Mammary epithelial cell (primary cell): ENCODE measurements at places on chromosomes 5 and 9.

DNA sequence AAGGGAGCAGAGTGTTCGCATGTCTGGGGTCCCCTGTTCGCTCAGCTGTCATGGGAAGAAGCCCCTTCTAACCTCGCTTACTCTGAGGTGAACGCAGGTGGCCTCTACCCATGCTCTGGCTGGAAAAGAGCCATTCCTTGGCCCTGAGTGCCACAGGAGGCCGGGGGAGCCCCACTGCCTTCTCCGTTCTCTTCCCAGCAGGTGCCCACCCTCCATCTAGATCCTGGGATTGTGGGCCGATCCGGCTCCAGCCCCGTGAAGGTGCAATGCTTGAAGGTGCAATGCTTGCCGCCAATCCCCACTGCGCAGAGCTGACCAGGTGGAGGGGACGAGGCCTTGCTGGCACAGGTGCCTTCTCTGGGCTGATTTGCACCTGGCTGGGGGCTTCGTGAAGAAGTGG is 95.4 kb downstream of the MRPL36 start:
- DNase-seq = no peak

GRCh38 chr9:115211413-115212124 is 93.6 kb upstream of the TNC start:
- DNase-seq = no peak

- peak; percentile 6 for DNase-seq
Measured at GRCh38 chr9:108397286-108397685, 458.5 kb downstream of the ACTL7B start.

DNA sequence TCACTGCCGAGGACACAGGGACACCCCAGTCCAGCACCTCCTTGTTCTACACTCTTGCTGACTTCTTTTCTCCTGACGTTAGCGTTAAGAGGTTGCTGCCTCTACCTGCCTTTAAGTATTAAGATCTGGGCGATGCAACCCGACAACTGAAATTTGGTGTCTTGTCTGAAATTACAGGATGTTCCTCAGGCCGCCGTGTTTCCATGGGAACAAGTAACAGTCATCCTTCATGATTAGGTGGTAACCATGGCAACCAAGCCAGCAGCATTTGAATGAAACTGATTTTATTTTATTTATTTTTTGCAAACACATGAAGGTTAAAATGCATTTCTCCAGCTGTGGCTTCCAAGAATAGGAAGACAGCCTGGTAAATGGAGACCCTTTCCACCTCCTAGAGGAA is 20.8 kb downstream of the DAB2IP start:
- no peak for DNase-seq

GRCh38 chr9:893843-894420 is 52.4 kb downstream of the DMRT1 start:
- DNase-seq = peak; percentile 54

- no peak for DNase-seq
Measured at GRCh38 chr9:123658792-123659191, 271.1 kb downstream of the DENND1A start.

- peak; percentile 67 for DNase-seq
Measured at GRCh38 chr9:115158661-115159481, 40.9 kb upstream of the TNC start.

DNA sequence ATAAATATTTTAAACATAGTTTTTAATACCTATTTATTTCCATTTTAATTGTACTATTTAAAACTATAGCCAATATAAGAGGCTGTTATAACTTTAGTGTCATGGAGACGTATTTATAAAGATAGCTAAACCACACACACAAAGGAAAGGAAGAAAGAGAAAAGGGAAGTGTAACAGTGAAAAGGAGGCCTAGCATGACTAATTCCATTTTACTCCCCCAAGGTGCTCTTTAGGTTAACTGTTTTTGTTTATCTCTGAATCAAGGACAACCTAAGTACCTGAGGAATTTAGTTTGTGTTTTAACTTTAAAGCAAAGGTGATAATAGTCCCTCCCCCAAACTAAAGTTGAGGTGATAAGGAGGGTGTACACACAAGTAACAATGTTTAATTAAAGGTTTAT is 1188.9 kb upstream of the C9orf72 start:
- no peak for DNase-seq

DNA sequence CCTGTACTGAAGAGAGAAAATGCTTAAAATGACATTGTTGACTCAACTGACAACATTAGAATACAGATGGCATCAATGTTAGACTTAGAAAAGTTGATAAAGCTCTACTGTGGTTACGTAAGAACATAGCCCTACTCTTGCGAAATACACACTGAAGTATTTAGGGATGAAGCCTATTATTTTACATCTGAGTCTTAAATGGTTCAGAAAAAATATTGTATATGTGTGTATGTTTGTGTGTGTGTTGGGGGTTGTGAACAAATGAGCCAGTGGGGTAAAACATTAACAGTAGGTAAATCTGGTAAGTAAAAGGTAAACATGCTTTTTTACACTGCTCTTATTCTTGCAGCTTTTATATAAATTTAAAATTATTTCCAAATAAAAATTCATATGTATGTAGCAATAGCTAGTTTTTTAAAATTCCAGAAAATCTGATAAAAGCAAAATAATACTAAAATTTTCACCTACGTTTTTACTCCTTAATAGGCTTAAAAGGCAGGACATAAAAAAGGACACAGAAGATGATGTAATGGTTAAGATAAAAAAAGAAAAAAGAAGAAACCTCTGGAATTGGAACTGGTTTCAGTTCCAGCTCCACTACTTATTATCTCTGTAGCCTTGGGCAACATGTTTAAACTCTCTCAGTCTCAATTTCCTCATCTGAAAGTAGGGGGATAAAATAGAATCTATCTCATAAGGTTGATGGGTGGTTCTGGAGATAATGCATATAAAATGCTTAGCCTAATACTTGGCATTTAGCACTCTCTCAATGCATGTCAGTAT is 44.3 kb downstream of the GARNL3 start:
- DNase-seq = no peak

GRCh38 chr9:105114318-105114717 is 130.1 kb upstream of the SLC44A1 start:
- no peak for DNase-seq

DNA sequence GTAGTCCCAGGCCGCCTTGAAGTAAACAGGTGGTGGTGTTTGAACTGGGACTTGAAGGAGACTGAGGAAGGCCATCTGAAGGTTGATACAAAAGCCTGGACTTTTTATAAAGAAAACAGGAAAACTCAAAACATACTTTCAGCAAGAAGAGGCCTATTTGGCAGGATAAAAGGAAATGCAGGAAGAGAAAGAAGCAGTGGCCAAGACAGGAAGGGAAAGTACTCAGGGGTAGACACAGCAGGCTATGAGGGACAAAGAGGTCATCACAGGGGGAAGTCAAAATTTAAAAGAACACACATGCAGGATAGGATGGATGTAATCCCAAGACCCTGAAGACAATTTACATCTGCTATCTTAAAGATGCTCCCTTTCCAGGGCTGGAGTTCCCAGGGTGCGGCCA is 13.0 kb downstream of the TLE1 start:
- DNase-seq = no peak
